ENCODE measurements at places on chromosomes 16 and 17.

GRCh38 chr17:18262641-18263040 is 2.2 kb downstream of the MIEF2 start:
- DNase-seq: no peak

DNA sequence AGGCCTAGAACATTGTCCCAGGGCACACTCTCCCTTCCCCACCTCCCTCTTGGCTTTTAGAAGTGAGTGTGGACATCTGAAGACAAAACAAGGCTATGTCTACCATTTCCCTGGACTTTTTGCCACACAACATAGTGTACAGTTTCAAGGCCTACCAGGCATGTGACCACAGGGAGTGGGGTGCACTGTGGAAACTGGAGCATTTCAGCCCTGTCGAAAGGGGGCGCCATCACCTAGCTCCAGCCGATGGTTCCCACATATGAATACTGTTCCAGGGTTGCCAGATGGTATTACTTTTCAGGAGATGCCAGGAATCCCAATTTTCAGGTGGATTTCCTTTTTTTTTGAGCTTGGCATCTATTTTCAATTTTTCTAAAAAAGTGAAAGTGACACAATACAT is 140.7 kb downstream of the KATNIP start:
- no peak for DNase-seq

DNA sequence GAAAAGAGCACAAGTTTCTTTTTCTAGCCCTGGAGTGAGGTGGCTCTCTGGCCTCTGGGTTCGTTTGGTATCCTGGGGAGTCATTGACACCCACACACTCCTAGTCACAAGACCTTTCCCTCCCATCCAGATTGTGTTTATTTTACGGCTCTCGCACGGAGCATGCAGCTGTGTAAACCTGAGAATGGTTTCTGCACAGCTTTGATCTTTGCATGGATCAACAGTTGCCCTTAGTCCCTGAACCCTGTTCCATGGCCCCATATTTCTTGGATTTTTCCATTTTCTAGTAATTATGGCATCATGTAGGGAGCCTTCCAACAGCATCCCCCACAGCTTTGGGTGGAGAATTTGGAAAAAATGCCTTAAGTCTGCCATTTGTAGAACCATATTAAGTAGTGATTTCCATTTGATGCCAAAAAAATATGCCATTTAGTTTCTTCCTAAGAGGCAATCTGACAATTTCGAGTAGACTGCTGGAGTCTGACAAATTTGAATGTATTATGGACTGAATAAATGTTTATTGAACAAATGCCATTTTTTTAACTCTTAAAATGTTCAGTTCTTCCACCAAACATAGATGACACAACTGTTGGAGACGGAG is 197.7 kb downstream of the WWOX start:
- DNase-seq: no peak

- no peak for DNase-seq
Observed at GRCh38 chr16:12868169-12868568, 33.2 kb upstream of the SHISA9 start.

DNA sequence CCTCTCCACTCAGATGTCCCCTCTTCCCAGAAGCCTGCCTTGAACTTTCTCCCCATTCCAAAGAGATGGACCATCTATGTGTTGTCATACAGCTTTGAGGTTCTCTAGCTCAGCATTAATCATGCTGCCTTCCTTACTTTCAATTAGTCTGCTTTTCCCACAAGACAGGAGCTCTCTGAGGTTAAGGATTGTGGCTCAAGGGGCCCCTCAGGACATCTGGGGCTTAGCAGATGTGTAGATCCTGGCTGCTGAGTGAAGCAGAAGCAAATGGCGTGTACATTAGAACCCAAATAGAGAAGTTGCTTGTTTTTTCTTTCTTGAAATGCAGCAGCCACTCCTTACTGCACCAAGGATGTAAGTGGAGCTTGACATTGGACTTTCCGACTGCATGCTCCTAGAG is 330.5 kb upstream of the TNRC6C start:
- no peak for DNase-seq

DNA sequence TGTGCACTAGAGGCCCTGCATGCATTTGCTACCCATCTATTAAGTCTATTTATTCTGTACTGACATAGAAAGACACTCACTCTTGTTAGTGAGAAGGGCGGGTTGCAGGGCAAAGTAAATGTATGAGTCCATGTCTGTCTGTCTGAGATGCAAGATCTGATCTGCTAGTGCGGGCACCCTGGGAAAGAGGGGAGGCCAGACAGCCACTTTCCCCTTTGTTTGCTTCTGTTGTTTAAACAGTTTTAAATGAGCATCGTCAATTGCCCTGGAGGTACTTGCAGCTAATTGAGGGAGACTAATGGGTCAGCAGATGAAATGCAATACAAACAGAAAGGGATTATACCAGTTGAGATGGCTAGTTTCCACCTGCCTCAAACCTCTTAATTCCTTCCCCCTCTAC is 24.9 kb downstream of the SCNN1G start:
- no peak for DNase-seq

- DNase-seq: no peak
Observed at GRCh38 chr16:81175325-81175891, 63.1 kb upstream of the BCO1 start.

DNA sequence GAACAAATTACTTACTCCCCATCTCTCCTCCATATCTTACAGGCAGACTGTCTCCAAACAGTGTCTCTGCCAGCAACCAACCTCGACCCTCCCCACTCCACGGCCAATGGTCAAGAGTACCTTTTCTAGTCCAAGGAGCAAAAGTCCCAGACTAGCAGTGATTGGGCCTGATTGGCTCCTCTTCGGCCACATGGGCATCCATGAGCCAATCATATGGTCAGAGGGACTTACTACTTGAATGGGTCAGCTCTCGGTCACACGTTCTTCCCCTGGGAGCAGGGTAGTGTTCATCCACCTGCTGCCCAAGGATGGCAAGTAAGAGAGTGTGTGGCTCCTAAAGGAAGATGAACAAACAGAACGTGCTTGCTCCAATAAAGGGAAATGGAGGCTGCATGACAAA is 84.6 kb downstream of the C16orf78 start:
- no peak for DNase-seq

DNA sequence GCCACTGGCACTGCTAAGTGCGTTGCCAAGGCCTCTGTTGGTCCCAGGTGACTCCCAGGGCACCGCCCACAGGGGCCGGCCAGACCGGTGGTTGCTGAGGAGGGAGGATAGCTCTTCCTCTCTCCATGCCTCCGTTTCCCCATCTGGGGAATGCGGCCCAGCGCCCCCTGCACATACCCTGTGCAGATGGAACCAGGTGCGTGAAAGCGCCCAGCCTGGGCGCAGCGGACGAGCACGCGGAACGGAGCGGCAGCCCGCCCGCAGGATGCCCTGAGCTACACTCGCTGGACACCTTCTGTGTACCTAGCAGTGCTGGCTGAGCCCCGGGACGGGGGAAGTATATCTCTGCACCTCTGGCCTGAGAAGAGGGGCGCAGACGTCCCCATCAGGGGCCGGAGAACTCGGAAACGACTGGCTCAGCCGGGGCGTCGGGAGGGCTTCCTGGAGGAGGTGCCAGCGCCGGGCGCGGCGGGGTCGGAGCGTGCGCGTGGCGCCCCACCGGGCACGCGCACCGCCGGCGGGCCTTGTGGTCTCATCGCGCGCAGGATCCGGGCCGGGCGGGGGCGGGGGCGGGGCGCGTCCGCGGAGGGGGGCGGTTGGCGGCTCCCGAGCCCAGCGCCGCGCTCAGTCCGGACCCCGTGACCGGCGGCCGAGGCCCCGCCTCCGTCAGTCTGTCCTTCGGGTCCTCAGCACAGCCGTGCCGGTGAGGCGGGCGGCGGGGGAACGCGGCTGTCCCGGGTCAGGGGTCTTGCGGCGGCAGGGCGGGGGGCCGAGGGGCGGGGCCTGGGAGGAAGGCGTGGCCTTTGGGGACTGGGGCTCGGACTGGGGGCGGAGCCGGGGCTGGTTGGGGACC is at the start of the genes CCDC78 and HAGHL:
CCDC78 (minus strand) TSS at position 6 of the 853 bp plus-strand sequence. CDS start 76 bp downstream, outside the sequence.
HAGHL (plus strand) TSS at position 669 of the 853 bp plus-strand sequence. CDS start 404 bp downstream, outside the sequence.
- peak; percentile 56 for DNase-seq

- no peak for DNase-seq
Observed at GRCh38 chr16:81073560-81074330, 3.3 kb downstream of the C16orf46 start.

GRCh38 chr17:76681222-76682137 is 29.3 kb downstream of the MXRA7 start:
- DNase-seq: peak; percentile 52
